Esophagus mucosa (tissue), 1 donor: ENCODE measurements at places on chromosomes 6 and 20. TPM values are rescaled to one million over a fixed set of nuclear protein-coding genes. Genes with fewer than 3 reads are reported as not detected.
A peak's percentile ranks its signal among the peaks of the same experiment; 100 is the strongest.

CALHM5 gene
- 0.12 TPM for total RNA-seq

SDHAF4 gene
- total RNA-seq: 11.7 TPM

GABRR1 gene
- total RNA-seq: 0.24 TPM

TFAP2A gene
- total RNA-seq: 59.6 TPM

HTR1B gene
- total RNA-seq: 0.08 TPM

BPIFB1 gene
- 8.3 TPM for total RNA-seq

RAB44 gene
- 0.36 TPM for total RNA-seq

OR2B2 gene
- total RNA-seq: not detected

DNA sequence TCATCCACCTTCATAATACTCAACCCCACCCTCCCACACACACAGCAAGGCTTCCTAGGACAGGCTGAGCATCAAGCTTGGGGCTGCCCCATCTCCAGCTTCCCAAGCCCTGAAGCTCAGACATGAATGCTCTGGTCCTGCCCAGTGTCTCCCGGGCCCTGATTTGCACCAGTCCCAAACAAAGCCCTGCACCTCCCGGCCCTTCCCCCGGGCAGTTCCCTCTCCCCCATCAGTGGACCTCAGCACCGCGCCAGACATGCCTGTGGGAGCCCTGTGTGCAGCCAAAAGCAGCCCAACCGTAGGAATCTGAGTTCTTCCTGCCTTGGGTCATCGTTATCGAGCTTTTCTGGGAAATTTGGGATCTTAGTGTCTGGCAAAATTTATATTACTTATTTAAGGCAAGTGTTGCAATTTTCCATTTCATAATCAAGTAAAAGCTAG, 63.5 kb downstream of the THBS2 start:
- ATAC-seq: no peak

GRCh38 chr6:91860541-91861335, 1273.9 kb upstream of the MAP3K7 start:
- no peak for ATAC-seq

GRCh38 chr6:7045746-7046145, 62.0 kb upstream of the RREB1 start:
- ATAC-seq: no peak

DNA sequence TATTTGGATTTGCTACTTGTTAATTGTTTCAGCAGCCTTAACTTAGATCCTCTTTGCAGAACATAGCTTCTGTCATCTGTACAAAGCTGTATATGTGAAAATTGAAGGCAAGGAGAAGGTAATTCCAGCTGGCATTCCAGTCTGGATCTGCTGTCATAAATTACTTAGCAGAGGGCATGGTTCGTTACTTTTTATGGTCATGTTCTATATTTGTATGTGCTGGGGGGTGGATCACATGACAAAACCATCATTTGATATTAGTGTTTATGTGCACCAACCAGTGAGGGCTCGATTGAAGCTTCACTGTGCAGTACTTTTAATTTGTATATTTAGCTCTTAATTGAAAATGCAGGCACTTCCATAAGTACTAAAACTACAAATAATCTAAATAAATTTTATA, 80.2 kb downstream of the CAP2 start:
- ATAC-seq: no peak

- ATAC-seq: no peak
Observed at GRCh38 chr6:116190550-116190949, 63.3 kb downstream of the TSPYL4 start.

GRCh38 chr6:109686566-109687265, 4.3 kb downstream of the AK9 start:
- no peak for ATAC-seq

- peak; percentile 27 for ATAC-seq
Observed at GRCh38 chr20:49591217-49591865, 23.4 kb upstream of the PTGIS start.

DNA sequence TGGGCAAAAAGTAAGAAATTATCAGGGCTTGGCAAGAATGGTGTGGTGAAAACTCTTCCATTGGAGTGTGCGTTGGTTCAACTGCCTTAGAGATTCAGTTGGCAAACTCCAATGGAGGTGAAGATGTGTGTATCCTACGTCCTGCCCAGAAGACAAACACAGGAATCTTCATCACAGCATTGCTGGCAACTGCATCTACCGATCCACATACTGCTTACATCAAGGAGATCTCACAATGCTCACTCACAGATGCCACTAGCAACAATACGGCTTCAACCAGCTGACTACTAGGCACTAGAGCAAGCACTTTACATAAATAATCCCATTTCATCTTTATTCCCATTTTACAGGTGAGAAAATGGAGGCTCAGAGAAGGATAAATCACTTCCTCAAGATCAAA, 10.0 kb upstream of the SPO11 start:
- no peak for ATAC-seq

GRCh38 chr20:41509316-41510200, 108.6 kb downstream of the CHD6 start:
- peak; percentile 13 for ATAC-seq
